ENCODE measurements at places on chromosomes 2 and 18.

DNA sequence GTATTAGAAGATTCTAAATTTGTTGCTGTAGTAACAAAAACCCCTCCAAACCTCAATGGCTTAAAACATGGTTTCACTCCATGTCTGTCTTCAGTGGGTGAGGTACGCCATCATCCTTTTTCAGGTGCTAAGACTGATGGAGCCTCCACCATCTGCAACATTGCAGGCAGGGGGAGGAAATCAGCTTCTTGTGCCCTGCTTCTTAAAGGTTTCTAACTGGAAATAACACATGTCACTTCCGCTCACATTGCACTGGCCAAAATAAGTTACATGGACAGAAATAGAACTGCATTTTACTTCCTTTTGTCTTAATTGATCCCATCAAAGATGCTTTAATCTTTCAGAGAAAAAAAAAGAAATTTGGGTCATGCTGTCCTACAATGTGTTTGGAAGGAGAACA lies 94.1 kb downstream of the GALNT3 start:
- no peak for DNase-seq

DNA sequence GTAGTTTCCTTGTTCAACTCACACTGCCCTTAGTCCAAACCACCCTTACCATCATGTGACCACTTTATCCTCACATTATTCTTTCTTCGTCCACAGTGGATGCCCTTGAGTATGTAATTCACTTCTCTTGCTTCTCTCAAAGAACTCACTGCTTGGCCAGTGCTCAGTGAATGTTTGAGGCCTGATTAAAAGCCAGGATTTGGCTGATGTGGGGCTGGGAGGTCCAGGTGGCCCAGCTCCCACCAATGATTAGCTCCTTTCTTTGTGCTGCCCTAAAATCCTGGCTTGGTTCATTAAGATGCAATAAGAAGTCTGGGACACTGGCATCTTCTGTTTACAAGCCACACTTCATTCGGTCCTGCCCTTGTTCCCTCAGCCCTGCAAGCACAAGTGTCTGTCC lies 97.8 kb upstream of the CELF4 start:
- no peak for DNase-seq

GRCh38 chr2:111670776-111671175 lies 213.2 kb downstream of the ANAPC1 start:
- no peak for DNase-seq

GRCh38 chr2:154386186-154386585 lies 312.3 kb upstream of the KCNJ3 start:
- no peak for DNase-seq

DNA sequence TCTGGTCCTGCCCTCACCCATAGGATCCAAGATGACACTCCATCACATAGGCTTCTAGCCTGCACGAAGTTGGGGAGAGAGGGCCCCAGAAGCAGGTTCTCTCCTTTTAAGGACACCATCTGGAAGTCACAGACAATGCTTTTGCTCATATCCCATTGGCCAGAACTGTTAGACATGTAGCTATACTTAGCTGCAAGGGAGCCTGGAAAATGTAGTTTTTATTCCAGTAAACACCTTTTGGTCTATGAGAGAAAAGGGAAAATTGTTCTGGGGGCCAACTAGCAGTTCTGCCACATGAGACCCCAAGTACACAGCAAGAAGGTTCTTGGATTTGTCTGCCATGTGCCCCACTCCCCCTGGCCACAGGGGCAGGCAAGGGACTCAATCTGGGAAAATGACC lies 206.1 kb downstream of the ZFP36L2 start:
- DNase-seq: no peak

- no peak for DNase-seq
These were observed 29.9 kb upstream of the INHBB start for GRCh38 chr2:120316071-120316470.

- no peak for DNase-seq
These were observed 80.9 kb downstream of the CABYR start for GRCh38 chr18:24219561-24220317.

- DNase-seq: peak; percentile 45
These were observed 216.0 kb downstream of the TGIF1 start for GRCh38 chr18:3665780-3666525.

- no peak for DNase-seq
These were observed 60.8 kb downstream of the KIAA2012 start for GRCh38 chr2:202133909-202134265.

DNA sequence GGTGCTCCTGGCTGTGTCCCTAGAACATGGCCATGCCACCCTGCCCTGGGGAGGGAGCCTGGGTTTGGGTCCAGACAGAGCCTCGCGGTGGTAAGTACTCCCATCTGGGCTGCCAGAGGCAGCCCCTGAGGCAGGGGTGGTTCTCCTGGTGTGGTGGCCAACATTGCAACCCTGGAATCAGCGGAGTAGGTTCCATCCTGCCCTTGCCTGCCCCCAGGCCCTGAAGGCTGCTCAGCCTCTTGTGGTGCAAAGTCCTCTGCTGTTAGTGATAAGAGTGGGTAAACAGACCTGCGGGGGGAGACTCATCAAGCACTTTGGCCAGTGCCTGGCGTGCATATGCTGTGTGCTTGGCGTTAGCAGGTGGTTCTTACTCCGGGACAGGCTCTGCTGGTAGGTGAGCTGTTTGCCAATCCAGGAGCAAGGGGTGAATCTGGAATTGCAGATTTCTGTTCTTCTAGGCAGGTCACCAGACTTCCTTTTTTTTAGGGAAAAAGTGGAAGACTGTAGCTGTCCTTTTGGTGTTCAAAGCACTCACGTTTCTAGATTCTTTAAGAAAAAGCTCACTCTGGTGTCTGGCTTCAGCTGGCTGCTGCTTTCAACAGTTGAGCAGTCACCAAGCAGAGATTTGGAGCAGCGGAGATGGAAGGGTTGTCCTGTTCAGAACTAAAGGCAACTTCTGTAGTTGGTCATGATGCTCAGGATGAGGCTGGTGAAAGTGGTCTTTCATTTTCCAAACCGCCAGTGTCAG lies 3.2 kb downstream of the CNNM3 start:
- DNase-seq: no peak

DNA sequence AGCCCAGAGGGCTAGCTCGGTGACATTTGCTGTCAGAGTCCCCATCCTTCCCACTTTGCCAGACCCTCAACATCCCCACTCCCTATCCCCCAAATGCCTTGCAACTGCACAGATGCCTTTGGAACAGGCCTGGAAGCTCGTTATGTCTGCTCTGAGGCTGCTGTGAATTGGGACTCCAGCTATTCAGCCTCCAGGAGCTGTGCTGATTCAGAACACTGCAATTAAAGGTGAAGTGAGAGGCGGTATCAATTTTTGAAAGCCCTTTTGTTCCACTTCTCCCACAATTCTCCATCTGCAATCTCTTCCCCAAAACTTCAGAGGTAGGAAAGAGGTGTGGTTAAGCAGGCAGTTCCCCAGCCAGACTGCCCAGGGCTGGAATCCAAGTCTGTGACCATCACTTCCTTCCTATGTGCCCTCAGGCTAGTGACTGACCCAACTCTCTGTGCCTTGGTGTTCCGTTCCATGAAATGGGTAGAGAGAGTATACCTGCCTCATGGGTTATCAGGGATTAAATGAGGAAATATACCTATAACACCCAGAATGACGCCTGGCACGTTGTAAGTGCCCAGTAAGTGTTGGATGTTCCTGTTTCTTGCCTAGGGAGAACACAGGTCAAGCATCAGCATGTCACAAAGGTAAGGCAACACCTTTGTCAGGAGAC lies 17.5 kb downstream of the NOSTRIN start:
- DNase-seq: no peak

GRCh38 chr2:171432969-171433762 lies 624 bp downstream of the METTL8 start:
- no peak for DNase-seq

DNA sequence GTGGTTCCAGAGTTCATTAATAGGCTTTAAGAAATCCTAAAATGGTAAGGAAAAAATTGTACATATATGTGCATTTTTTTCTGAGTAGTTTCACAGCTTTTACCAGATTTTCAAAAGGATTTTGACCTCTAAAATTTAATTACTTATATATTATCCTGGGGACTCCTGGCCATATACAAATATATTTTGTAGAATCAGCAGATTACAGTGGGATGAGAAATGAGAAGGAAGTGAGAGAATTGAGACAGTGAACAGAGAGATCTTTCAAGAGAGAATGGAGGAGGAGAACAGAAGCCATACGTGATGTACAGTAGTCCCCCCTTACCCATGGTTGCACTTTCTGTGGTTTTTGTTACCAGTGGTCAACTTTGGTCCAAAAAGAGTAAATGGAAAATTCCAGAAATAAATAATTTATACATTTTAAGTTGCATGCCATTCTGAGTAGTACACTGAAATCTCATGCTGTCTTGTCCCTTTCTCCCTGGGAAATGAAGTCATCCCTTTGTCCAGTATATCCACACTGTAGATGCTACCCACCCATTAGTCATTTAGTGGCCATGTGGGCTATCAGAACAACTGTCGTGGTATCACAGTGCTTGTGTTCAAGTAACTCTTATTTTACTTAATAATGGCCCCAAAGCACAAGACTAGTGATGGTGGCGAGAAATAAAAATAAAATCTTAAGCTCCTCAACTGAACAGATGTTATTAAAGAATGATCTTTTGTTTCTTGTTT lies 130.4 kb upstream of the MYO3B start:
- DNase-seq: no peak

DNA sequence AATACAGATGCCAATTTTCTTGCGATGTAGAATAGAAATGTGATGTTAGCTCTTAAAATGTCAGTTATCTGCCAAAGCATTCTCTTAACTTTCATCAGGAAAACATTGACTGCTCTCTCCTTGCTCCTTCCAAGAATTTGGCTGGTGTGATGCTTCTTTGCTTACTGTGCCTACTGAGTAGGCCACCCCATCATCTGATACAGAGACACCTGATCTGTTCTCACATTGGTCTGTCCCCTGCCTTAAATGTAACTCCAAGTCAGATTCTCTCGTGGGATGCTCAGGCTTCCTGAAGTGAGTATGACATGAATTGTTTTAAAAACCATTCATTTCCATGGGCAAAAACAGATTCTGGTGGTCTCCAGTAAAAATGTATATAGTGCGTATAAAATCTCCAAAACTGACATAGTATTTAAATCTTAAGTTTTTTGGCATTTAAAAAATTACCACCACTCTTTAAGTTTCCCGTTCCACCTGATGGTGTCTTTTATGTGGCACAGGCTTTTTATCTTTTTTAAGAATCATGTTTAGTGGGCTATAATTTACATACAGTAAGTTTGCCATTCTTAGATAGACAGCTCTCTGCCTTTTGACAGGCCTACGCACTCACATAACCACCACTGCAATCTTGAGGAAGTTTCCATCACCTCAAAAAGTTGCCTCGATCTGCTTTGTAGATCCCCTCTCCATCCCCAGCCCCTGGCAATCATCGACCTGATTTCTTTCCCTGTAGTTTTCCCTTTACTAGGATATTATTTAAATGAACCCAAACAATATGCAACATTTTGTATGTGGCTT lies 36.6 kb downstream of the UBE2F start:
- DNase-seq: no peak

GRCh38 chr2:220674033-220674432 lies 898.1 kb downstream of the EPHA4 start:
- no peak for DNase-seq

DNA sequence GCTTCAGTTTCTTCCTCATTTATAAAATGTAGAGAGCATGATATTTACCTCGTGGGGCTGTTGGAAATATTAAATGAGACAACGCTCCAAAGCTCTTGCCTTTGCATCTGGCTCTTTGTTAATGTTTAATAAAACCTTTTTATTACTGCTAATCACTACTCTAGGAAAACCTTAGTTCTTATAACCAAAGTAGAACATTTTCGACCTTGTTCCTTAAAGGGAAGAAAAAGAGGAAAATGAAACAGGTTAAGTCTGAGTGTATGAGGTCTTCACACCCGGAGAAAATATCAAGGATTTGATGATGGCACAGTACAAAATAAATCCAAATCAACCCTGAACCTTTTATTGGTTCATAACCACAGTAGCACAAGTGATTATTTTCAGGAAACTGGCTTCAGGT lies 86.6 kb upstream of the BCL2L11 start:
- no peak for DNase-seq

- no peak for DNase-seq
These were observed 200.3 kb downstream of the PDE11A start for GRCh38 chr2:177872286-177872685.

DNA sequence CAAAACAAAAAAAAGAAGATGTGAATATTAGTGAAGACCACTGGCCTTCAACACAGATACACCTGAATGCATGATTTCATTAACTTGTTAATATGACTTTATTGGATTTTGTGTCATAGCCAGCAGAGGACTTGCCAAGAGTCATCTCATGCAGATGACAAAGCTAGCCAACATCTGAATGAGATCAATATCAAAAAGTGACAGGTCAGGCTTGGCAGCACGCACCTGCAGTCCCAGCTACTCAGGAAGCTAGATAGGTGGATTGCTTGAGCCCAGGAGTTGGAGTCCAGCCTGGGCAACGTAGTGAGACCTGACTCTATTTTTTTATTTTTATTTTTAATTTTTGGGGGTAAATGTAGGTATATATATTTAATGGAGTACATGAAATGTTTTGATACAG lies 54.5 kb upstream of the TGIF1 start:
- DNase-seq: no peak
